ENCODE measurements at places on chromosomes 3 and 15.

GRCh38 chr3:112005091-112005672 lies 6.5 kb downstream of the TAGLN3 start:
- no peak for DNase-seq

- DNase-seq: no peak
Observed at GRCh38 chr3:157793745-157794144, 290.5 kb upstream of the VEPH1 start.

DNA sequence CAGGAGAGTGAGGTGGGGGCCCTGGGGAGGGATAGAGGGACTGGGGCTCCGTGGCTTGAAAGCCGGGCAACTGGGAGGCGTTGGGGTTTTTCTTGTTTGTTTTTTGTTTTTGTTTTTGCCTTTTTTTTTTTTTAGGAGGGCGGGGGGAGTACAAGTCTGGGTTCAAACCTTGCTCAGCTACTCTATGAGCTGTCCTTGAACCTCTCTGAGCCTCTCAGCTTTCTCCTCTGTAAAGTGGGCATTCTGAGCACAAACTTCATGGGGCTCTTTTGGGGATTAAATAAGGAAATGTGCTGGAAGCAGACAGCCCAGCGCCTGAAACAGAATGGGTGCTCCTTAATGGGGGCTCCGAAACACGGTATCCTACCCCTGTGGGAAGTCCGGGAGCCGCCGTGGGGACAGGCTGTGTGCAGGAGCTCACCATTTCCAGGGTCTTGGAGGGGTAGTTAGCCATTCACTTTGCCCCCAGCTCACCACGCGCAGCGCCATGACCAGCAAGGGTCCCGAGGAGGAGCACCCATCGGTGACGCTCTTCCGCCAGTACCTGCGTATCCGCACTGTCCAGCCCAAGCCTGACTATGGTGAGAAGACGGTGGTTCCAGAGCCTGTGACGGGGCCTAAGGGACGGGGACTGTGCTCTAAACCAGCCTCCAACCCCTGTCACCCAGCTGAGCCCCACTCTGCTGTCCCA lies 388 bp downstream of the ACY1 start:
- no peak for DNase-seq

DNA sequence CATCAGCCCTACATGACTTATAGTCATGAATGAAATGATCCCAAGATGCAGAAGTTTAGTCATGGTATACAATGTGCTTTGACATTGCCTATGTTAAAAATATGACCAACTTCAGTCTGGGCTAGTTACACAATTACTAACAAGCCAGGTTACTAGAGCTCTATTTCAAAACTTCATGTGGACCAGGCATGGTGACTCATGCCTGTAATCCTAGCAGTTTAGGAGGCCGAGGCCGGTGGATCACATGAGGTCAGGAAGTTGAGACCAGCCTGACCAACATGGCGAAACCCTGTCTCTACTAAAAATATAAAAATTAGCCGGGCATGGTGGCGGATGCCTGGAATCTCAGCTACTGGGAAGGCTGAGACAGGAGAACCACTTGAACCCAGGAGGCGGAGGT lies 613.0 kb downstream of the CADM2 start:
- no peak for DNase-seq

Measured in nucleus accumbens (tissue), 56 donors.